ENCODE measurements at places on chromosomes 1 and 21.

DNA sequence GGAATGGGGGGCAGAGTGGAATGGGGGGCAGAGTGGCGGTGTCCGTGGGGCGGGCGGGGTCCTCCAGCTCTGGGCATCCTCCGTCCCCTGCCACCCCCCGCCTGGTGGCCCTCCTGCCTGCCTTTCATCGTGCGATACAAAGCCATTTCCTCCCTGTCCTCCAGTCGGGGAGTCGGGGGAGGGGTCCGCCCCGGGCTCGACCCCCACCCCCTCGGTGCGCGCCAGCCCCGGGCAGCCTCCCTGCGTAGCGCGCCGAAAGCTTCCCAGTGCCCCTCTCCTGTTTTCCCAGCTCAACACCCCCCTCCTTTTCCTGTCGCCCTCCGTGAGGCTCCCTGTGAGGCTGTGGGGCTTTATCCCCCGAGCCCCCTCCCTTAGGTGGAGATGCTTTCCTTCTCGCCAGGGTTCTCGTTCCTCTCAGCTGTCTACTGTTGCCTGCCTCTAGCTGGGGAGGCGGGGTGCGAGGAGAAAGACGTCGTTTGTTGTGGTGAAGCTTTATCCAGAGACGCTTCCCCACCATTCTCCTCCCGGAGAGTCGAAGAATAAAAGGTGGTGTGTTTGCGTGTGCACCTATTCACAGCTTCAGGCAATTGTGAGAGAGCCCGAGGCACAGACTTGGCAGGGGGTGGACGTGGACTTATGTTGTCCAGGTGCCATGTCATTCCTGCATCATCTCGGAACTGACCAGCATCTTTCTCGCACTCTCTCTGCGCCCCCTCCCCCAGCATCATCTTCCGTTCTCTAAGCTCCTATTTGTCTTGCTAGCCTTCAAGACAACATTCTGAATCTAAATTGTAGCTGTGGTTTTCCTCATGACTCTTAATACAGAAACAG lies 848 bp downstream of the DNM3 start:
- DNase-seq = no peak

DNA sequence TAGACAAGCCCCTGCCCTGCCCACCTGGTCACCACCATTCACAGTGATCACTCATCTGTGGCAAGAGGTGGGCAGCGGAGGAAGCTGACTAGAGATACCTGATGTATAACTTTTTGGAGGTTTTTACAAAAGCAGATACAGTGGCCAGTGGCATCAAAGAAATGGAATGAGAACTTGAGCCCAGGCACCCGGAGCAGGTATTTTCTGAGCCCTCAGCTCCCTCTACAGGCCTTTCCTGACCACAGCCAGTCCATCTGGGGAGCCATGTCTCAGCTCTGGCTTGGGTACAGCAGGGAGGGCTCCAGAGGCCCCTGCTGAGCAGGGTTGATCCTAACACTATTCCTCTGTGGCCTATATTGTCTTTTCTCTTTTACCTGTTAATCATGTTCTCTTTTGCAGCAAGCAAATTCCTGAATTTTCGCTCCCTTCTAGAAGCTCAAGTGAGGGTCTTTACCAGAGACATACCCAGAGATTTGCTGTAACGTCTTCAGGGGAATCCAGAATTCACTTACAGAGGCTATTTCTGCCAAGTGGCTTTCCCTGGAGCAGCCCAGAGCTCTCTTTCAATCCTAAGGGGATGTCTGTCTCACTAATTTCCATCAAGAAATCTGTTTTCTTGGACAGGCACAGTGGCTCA lies 27.3 kb downstream of the GPR157 start:
- DNase-seq = no peak

DNA sequence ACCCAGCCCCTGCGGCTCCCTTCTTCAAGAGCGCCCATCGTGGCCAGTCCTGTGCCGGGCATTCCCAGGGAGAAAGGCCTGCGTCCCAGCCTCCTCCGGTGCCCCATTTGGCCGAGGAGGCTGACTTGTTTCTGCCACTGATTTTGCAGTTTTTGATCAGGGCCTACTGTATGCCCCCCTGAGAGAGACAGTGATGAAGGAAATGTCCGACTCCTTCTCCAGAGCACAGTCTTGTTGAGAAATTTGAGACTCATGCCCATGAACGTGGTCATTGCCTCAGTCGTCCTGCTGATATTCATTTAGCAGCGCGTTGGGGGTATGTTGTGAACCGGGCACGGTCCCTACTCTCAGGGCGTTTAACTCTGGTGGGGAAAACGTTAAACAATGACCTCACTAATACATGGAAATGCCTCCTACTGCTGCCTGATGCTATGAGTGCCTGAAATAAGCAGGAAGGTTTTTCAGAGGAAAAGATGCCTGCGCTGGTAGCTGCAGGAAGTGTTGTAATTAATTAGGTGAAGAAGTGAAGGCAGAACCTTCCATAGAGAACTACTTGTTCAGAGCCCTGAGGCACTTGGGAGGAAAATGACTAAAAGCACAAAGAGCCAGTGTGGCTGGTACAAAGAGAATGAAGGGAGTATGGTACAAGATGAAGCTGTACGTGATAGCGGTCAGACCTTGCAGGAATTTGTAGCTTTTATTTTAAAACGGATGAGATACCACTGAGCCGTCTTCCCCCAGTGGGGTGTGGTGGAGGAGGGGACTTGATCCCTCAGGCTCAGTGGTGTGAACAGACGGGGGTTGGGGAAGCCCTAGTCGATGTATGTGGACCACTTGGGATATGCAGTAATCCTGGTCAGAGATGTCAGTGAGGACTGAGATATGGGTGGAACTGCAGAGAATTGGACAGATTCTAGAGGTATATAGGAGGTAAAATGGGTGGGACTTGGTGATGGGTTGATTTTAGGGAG lies 730 bp downstream of the ZCCHC17 start:
- no peak for DNase-seq

- no peak for DNase-seq
Observed at GRCh38 chr1:41749991-41750745, 168.6 kb downstream of the HIVEP3 start.

GRCh38 chr1:19577036-19577435 lies 67.1 kb upstream of the NBL1 start:
- no peak for DNase-seq

GRCh38 chr21:35244514-35244913 lies 195.4 kb upstream of the RUNX1 start:
- DNase-seq = no peak

GRCh38 chr1:58839846-58840835 lies 56.3 kb upstream of the JUN start:
- no peak for DNase-seq

DNA sequence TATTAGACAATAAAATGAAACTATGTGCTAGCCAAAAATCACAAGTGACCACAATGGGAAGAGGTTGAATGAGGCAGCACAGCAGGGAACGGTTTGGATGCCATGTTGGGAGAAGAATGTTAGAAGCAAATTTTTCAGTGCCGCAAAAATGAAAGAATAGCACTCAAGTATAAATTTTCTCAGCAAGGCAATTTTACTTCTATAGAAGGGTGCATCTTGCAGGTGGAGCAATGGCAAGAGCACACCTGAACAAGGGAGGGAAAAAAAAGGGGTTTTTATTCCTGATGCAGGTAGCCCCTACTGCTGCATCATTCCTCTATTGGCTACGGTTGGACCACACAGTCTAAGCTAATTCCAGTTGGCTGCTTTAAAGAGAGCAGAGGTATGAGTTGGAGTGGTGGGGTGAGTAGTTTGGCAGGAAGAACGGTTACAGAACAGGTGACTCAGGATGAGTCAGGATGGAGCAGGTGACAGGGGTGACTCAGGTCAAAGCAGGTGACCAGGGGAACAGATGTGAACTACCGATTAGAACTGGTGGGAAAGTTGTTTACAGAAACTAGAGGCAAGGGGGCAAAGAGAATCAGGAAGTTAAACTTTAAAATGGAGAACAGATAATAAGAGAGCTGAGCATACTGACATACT lies 301.1 kb upstream of the NRIP1 start:
- no peak for DNase-seq

DNA sequence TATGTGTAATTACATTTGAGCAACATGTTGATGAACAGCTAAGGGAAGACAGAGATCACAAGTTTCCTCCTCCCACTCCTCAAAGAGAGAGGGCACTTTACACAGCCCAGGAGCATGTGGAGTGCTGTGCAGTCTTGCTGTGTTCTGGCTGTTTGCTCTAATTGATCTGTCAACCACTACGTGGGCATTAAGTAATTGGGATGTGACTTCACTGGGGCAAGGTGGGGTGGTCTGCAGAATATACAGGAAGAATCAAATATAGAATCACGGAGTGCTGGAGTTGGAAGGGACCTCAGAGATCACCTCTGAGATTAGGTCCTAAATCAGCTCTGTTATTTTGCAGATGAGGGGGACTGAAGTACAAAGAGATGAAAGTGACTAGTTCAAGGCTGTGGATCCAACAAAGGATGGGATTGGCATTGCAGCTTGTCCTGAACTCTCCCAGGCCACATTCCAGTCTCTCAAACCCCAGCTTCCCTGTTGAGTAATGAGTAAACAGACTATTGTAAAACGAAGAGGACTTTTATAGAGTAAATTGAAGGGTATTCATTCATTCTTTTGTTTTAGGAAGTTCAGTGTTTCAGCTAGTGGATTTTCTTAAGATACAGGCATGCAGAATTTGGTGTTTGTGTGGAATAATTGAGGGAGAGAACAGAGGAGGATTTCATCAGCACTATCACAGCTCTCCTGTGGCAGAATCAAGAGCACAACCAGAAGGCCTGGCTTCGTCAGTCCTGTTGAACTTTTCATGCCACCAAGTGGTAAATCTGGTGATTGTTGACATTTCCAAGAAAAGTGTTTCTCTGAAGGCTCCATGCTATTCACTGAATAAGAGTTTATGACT lies 22.4 kb downstream of the NOS1AP start:
- DNase-seq = no peak

GRCh38 chr1:227374846-227375245 lies 56.6 kb upstream of the CDC42BPA start:
- DNase-seq = no peak

GRCh38 chr1:220019071-220019470 lies 27.2 kb downstream of the EPRS1 start:
- no peak for DNase-seq

GRCh38 chr1:210418863-210419650 lies 90.4 kb downstream of the HHAT start:
- DNase-seq = no peak
